Testis (tissue), 5 donors: ENCODE measurements at places on chromosomes 3 and 15. TPM values are rescaled to one million over a fixed set of nuclear protein-coding genes. Genes with fewer than 3 reads are reported as not detected.
A peak's percentile ranks its signal among the peaks of the same experiment; 100 is the strongest.

CMTM8 gene
- 6.8 TPM for total RNA-seq

GOLGA6L4 gene
- total RNA-seq: 21.3 TPM

DNA sequence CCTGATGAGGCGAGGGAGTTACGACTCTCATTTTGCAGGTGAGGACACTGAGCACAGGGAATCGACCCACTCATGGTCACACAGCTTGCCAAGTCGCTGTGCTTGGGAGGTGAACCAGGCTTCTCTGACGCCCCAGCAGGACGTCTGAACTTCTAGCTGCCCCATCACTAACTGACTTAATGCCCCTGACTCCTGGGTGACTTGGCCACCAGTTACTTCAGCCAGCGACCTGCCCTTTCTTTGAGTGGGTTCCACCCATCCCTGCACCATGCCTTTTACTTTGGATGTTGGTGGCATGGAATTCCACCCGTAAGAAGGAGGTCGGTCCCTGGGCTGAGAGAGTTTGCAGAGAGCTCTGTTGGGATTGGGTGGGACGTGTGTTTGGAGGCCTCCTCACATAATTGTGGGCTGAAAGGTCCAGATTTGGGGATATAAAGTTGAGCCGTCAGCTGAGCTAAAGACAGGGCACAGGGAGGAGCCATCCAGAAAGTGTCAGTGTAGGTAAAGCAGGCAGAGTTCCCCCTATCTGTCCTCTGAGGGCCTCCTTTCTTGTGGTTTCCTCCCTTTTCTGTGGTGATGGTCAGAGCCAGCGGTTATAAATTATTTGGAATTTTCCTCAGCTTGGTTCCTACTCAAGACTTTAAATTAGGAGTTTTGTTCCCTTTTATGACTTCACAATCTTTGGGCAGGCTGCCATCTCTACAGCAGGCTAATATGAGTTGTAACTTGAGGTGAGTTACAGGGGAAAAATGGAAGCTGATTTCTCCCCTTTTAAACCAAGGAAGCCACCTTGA lies 55.0 kb downstream of the FLNB start:
- peak; percentile 73 for DNase-seq

DNA sequence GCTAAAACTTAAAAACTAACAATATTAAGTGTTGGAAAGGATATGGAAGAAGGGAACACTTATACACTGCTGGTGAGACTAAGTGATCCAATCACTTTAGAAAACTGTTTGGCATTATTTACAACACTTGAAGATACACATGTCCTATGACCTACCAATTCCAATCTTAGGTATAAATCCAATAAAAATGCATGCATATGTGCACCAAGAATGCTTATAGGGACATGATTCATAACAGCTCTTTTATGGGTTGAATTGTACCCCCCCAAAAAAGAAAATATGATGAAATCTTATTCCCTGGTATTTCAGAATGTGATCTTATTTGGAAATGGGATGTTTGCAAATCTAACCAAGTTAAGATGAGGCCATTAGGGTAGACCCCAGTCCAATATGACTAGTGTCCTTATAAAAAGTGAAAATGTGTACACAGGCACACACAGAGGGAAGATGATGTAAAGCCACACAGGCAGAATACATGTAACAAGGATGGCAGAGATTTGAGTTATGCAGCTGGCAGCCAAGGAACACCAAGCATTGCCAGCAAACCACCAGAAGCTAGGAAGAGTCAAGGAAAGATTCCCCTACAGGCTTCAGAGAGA lies 15.3 kb downstream of the CCR8 start:
- DNase-seq: no peak

CILP gene
- total RNA-seq: 27.1 TPM

- DNase-seq: no peak
Observed at GRCh38 chr15:31586841-31587240, 260.2 kb downstream of the KLF13 start.

DNA sequence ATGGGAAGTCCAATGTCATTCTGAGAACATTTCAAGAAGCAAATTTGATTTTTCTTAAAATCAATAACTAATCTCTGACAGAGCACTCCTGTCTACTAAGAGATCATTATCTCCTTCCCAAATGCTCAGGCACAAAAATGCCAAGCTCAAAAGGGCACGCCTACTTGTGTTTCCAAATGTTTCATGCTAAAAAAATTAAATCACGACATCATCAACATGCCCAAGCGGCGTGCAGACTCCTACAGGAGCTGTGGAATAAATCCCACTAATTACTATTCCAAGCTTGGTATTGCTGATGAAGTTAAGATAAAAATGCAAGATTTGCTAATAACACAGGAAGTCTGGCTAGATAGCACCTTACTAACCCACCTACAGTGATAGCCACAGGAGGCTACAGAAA lies 140.8 kb downstream of the OSBPL10 start:
- no peak for DNase-seq

CAPN3 gene
- total RNA-seq: 60.4 TPM

PXK gene
- 29.3 TPM for total RNA-seq

- DNase-seq: no peak
Observed at GRCh38 chr3:126939338-126939718, 43.6 kb upstream of the PLXNA1 start.

DNA sequence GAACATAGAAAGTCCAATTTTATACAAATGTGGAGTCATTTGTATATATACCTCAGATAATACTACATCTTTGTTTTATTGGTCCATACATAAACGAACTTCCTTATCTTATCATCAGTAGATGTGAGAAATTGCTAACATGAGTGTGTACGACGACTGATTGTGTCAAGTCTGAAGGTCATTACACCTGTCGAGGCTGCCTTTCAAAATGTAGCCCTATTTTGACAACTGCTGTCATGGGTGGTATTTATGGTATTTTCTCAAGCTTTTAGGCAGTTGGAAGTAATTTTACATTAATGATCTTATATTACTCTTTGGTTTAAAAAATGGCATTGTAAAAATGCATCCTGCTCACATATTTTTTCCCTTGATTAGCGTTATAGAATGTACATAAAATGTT lies 183.7 kb upstream of the DNAJC19 start:
- DNase-seq: no peak

- no peak for DNase-seq
Observed at GRCh38 chr3:81492040-81492439, 269.4 kb downstream of the GBE1 start.

SECISBP2L gene
- 76.1 TPM for total RNA-seq

- DNase-seq: no peak
Observed at GRCh38 chr15:91127236-91127955, 27.3 kb downstream of the SV2B start.

ZNF860 gene
- total RNA-seq: 4.0 TPM

DNA sequence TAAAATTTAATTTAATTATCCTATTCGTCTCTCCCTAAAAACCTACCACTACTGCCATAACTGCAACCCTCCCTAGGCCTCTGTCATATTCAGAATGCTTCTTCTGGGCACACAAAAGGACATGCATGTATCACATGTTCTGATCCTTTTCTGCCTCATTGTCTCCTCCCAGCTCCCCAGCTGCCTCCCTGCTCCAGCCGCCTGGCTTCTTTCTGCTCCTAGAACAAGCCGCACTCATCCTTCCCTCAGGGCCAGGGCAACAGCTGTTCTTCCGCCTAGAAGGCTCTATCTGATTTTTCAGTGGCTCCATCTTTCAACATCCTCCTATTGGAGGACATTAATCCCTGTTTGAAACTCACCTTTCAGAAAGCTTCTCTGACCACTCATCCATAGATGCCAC lies 38.6 kb downstream of the TMED3 start:
- no peak for DNase-seq

P2RY13 gene
- total RNA-seq: 0.31 TPM

MB21D2 gene
- 29.2 TPM for total RNA-seq

RSRC1 gene
- total RNA-seq: 53.3 TPM

DNA sequence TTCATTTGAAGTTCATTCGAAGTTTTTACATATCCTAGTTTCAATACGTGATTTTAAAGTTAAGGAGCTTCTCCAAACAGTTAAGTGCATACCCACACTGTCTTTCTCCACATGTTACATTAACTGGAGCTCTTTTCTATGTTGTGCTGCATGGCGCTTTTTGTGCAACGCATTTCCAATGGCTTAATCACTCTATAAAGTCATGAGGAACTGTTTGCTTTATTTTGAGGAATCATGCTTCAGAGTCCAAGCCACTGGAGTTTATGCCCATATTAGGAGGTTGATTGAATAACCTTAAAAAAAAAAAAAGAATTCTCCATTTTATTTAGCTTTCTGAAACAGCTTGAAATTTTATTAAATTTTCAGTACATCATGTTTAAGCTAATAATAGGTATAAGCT lies 109.4 kb upstream of the MBNL1 start:
- DNase-seq: no peak

DNA sequence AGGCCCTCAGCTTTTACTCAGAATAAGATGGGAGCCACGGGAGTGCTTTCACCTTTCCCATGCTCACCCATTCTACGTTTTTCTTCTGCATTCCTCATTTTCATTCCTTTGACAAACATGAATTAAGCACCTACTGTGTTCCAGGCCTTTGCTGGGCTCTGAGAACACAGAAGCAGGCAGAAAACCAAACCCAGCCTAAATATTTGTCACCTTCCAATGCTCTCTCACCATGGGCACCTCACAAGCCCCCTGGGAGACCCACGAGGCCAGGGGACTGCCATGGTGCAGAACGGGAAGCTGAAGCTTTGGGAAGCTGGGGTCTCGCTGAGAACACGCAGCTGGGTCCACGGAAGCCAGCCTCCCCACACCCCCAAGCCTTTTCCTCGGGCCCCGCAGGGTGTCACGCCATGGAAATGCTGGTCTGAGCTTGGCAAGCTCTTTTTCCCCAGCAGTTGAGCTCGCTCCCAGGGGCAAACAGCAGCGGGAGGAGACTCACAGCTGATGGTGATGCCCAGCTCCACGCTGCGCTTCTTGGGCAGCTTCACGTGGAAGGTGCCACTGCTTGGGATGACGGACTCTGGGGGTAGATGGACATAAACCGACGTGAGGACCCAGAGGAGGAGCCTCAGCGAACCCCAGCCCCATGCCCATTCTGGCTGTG lies 27.7 kb downstream of the GRIP2 start:
- DNase-seq: no peak

DNA sequence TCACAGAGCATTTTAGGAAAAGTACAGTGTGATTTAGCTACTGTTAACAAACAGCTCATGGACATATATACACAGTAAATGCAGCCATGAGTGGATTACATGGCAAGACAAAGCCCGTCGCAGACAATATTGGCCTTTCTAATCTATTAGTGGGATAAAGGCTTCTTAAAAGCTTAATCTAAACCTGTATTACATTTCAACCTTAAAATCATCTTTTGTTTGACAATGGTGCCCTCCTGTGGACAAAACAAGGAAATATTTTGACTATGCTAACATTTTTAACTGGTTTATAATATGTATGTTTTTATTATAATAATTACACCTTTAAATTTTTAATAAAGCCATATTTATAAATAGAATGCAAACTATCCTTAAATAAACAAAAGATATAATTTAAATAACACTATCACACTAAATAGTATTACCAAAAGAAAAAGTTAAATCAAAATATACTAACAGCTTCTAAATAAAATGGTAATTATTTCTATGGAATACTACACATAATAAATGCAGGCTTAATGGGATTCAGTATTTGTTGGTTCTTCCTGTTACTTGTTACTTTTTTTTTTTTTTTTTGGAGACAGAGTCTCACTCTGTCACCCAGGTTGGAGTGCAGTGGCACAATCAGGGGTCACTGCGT lies 38.6 kb downstream of the TAFA4 start:
- no peak for DNase-seq

DNA sequence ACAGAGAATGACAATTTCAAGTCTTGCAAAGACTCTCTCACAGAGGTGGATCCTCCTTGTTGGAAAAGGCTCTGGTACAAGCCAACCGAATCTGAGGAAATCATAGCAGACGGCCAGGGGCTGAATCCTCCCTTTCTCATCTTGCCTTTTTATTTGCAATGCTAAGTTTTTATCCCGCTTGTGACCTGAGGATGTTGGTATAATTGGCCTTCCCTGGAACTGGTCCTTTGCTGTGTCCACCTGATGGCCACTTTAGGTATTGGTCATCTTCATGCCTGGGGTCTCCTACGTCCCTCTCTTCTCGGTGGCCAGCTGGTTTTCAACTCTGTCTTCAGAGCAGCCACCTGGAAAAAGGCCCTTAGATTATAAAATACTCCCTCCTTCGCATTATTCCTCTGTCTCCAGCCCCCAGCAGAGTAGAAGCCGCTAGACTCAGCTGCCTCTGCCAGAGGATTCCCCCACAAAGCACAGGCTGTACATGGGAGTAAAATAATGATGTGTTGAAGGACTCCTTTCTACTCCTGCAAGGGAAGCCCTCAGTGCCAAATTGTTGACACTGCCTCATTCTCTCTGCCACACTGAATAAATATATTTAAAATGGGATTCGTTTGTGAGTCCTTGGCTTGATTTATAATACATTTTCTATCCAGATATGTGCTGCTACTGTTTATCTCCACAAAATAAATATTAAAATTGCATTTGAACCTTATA lies 208.9 kb upstream of the CFAP20DC start:
- DNase-seq: no peak

AHSG gene
- total RNA-seq: 1.6 TPM

DNA sequence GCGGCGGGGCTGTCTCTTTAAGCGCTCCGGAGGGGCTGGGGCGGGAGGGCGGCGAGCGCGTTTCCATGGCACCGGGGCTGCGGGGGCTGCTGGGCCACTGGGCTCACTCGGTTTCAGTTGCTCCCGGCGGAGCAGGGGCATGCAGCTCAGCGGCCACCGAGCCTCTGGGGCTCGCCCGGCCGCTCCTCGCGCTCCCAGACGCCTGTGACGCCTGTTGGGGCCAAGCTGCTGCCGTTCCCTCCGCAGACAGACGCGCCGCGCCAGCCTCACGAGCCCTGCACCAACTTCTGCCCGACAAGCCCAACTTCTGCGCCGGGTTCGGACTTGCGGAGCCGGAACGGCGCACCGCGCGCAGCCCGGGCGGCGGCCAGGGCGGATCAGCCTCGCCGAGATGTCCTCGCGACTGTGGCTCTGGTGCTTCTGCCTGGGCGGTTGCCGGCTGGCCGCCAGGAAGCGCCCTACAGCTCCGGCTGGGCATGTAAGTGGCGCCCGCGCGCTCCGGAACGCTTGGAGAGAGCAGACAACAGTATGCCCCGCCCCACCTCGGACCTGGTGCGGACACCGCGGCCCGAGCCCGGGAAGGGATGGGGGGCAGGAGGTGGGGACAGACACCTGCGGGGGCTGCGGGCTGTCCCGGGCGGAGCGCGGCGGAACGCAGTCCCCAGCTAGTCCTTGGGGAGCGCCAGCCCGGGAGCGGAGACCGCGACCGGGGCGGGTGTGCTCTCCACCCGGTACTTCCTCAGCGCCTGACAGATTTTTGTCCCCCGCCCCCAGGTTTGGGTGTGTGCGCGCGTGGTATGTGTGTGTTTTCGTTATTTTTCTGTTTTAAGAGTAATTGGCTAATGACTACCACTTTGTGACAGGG lies 154.1 kb upstream of the GOLIM4 start:
- peak; percentile 82 for DNase-seq

DNA sequence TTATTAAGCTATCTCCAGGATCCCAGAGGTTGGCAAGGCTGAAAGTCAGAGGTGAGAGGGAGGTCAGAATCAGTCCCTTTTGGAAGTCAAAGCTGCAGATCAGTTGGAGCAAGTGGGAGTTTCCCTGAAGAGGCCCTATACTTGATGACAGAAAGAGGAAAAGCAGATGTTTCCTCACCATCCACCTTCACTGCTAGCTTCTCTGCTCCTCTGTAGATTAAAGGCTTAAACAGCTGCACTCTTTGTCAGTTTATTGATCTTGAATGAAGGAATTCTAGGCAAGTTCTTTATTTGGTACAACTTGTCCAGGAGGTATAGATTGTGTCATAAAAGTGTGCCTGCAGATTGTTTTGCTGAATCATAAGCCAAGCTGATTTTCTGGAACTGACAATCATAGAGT lies 408.2 kb upstream of the TGFBR2 start:
- DNase-seq: no peak

- no peak for DNase-seq
Observed at GRCh38 chr3:44396200-44397171, 57.9 kb downstream of the TCAIM start.

CEP70 gene
- 37.4 TPM for total RNA-seq

DVL3 gene
- 86.8 TPM for total RNA-seq
